ENCODE measurements at places on chromosomes 1 and 21. TPM values are rescaled to one million over a fixed set of nuclear protein-coding genes. Genes with fewer than 3 reads are reported as not detected.

GRCh38 chr21:43910460-43910859 is 45.4 kb downstream of the AGPAT3 start:
- no peak for DNase-seq

- DNase-seq = no peak
Measured at GRCh38 chr1:180271272-180272255, 41.5 kb downstream of the LHX4 start.

DNA sequence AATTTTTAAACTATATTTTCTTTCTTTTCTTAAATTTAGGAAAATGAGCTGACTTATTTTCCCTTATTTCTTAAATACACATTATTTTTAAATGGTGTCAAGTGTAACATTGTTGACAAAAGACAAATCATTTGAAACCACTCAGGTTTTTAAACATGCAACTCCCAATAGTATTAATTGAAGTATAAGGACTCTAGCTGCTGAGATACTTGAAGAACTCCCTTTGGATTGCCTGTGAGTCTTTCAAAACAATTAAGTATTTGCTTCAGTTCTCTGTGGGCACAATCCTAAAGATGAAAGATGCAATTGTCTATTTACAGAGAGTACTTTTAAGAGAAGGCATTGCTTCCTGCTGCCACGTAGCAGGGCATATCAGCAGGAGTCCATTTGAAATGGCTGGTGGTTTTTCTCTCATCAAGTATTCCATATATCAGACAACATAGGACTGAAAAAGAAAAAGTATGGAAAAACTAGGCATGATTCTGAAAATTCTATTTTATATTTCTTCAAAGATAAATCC is 373.4 kb downstream of the NEGR1 start:
- DNase-seq = no peak

C1orf87 gene
- total RNA-seq = not detected

DNA sequence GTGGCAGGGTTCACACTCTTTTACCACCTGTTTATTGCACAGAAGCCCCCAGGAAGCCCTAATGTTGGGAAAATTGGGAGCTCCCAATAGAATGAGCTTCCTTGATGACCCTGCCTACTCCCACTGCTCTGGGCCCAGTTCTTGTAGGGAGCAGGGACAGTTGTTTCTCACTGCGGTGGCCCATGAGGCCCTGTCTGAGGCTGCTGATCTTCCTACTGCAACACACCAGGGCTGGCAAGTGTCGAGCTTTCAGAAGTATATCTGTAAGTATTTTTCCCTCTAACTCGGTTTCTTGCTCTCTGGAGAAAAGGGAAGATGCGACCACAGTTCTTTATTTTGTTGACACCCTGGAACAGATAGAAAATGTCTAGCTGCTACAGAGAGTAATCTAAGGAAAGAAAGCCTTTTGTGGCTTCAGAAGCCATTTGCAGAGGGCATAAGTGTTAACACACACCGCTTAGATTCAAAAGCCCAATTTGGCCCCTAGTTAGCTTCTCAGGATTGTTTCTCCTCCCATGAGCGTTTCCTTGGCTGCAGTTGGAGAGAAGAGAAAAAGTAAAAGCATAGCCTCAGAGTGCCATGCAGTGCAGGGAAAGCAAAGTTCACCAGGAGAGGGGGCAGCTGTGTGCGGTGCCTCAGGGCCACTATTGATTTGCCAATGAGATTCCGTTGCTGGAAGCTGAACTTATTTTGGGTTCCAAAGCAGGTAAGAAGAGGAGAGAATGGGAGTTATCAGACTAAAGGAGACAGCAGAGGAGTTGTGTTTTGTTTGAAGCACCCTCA is 102.6 kb downstream of the SELENOF start:
- no peak for DNase-seq

DNA sequence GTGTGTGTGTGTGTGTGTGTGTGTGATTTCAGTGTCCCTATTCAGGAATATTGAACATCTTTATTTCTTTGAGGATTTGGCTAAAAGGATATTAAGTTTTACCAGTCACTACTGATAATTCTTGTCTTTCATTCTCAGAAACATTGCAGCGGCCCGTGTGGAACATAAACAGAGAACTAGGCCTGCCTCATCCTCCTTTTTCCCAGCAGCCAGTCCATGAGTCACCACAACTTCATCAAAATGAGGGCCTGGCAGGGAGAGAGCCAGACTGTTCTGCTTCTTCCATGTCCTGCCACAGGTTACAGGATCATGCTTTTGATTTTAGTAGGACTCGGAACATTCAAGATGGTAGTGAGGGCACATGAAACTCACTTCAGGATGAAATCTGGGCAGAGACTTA is 50.7 kb downstream of the LRIG2 start:
- DNase-seq = no peak

DNALI1 gene
- 0.72 TPM for total RNA-seq

SAMD11 gene
- total RNA-seq = 69.4 TPM

DNA sequence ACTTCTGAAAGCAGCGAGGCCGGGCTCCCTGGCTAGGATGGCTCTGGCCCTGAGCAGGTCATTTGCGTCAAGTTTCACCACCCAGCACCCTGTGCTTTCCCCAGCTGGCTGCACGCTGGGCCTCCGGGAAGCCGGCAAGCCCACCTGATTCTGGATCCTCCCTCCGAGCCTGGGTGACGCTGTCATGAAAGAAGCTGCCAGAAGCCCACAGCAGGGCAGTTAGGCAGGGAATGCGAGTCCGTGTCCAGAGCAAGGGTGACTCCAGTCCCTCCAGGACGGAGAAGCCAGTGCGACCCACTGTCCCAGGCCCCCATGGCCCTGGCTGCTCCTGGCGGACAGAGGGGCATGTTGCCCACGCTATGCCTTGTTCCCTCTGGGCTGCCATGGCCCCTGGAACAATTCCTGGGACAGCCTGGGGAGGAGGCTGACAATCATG is 44.4 kb upstream of the PCBP3 start:
- no peak for DNase-seq

EXO1 gene
- 30.5 TPM for total RNA-seq

DNA sequence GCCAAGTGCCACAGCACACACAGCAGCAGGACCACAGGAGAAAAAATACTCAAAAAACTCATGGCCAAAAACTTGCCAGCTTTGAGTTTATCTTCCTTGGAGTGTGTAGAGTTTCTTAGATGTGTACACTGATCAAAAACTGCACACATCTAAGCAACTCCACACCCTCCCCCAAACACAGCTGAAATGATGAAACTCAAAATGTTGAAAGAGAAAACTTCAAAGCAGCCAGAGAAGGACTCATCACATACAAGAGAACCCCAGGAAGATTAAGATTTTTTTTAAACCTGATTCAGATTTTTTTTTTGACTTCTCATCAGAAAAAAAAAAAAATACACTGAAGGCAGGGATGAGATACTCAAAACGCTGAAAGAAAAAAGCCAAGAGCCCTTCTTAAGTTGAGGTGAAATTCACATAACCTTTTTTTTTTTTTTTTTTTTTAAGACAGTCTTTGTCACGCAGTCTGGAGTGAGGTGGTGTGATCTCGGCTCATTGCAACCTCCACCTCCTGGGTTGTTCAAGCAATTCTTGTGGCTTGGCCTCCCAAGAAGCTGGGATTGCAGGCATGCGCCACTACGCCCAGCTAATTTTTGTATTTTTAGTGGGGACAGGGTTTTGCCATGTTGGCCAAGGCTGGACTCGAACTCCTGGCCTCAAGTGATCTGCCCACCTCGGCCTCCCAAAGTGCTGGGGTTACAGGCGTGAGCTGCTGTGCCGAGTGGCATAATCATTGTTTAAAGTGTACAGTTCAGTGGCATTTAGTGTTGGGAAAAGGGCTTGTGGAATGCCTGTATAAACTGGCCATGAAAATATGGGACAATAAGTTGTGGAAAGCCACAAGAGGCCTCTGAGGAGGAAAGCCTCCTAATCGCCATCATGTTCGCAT is 20.9 kb upstream of the PDXK start:
- DNase-seq = no peak
